Coronary artery (tissue), 2 donors: ENCODE measurements at places on chromosomes 7 and 10.

DNA sequence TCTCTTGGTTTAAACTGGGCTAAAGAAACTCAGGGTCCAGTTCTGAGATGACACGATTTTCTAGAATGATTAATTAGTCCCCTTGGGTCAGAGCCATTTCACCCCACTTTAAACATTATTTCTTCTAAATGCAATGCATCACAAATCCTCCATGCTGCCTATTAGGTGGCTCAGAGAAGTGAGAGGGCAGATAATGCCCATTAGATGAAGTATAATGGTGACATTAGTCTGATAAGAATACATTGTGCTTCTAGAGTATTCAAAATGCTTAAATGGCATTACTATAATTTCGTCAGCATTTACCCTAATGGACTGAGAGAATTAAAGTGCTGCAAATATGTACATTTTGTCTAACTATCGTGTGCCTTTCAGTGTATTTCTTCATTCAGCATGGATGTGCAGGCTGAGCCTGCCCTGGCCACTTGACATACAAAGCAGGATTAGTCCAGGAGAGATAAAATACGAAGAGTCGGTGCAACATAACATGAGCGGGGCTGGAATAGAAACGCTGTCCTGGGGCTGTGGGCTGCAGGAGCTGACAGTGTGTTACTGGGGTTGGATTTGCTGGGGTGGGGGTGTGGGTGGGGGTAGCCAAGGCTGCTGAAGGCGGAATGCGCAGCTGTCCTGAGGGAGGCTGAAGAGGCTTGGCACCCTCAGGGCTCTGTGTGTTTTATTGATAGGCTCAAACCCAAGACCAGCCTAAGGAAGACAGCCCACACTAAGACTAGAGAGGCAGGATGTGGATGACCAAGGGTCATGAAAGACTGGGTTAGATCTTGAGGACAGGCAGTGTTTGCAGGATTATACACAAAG is 52.8 kb upstream of the KLF6 start:
- no peak for DNase-seq

DNA sequence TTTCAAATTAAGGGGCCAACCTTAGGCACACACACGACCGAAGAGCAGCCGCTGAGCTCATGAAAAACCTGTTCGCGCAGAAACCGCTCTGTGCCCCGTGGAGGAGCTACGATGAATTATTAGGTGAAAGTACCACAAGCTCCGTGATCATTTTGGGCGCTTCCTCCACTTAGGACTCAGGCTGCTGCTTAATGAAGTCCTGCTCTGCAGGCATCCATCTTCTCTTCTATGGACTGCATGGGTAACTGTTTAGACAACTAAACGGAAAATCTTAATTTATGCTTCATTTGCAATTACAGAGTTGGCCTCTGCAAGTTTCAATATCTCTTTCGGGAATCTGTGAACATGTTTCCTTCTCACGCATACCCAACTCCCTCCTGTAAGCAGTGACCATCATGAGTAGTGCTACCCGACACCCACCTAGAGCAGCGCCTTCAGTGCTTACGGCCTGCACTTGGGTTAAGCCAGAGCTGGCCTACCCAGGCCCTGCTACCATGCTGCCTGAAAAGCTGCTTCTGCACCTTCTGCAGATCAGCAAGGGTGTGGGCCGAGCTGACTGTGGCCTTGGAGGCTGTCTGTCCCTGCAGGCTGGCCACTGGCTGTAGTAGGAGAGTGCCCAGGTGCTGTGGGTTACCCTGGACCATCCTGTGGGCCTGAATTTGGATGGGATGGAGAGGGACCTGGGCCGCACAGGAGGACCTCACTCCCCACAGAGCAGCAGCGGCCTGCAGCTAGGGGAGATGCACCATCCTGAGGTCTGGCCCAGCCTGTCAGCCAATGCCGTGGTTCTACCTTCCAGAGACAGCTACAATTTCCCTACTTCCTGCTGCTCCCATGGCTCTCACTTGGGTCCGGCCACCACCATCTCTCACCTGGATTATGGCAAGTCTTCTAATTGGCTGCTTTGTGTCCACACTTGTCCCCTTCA is 36.0 kb downstream of the GNA12 start:
- DNase-seq, result peak; percentile 57

- DNase-seq, result no peak
Observed at GRCh38 chr7:94350734-94351133, 44.0 kb upstream of the COL1A2 start.

DNA sequence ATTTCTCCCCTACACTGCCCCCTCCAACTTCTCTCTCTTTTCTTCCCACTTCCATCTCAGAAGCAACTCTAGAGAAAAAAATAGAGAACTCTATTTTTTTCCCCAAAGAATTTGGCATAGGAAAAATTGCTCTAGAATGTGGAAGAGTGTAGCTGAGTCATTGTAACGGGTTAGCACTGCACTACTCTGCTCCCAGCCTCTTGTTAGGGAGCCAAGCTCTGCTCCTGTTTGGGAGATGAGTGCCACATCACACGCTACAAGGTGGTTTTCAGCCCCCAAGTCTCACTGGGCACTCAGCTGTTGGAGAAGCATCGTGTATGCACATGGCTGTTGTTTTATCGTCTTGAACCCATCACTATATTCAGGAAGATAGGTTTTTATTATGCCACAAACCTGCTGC is 136.4 kb downstream of the BMPER start:
- no peak for DNase-seq

- DNase-seq, result peak; percentile 83
Observed at GRCh38 chr7:98810153-98810802, 59.5 kb downstream of the TMEM130 start.

DNA sequence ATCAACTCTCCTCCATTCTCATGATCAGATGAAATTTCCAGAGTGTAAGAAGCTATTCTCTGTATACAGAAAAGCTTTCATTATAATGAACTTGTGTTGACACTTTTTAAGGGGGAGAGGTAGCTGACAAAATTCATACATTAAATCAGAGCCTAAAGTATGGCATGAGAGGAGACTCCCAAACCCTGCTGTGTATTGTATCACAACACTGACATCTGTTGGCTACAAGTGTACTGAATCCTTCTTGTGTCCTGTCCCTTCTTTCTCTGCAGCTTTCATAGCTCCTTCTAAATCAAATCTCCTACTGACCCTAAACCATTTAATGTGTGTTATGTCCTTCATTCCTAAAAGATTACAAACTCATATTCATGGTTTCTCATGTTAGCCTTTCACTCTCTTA is 70.9 kb downstream of the GCC1 start:
- DNase-seq, result no peak
